B cell (primary cell): ENCODE measurements at places on chromosomes 3 and 15. TPM values are rescaled to one million over a fixed set of nuclear protein-coding genes. Genes with fewer than 3 reads are reported as not detected.

Gene ZKSCAN7
- 2.9 and 3.4 TPM in 2 replicates for polyA plus RNA-seq

Gene RBP2
- polyA plus RNA-seq = not detected in 2 replicates

Gene TRIM42
- polyA plus RNA-seq = not detected in 2 replicates

Gene MCF2L2
- polyA plus RNA-seq = 0.03 TPM in 1 of 2 replicates, not detected in the other

Gene MKRN3
- 0.13 and 0.61 TPM in 2 replicates for polyA plus RNA-seq

Gene TMEM40
- 0.33 and 31.0 TPM in 2 replicates for polyA plus RNA-seq

Gene RPP25
- 0.49 and 0.92 TPM in 2 replicates for polyA plus RNA-seq

Gene ROPN1B
- polyA plus RNA-seq = not detected in 2 replicates
